K562 (cell line): ENCODE measurements at places on chromosomes 3 and 15. TPM values are rescaled to one million over a fixed set of nuclear protein-coding genes. Genes with fewer than 3 reads are reported as not detected.

The SPTBN5 gene
- 0.02 TPM in 1 of 2 replicates, not detected in the other for total RNA-seq

The TGM4 gene
- not detected in 2 replicates for total RNA-seq

GRCh38 chr3:102790747-102791325, 356.0 kb downstream of the ZPLD1 start:
- no peaks in the 10 kb centered on the region for H3K36me3 ChIP-seq
- no peak for DNase-seq
- H3K4me3 ChIP-seq, result no peak overlapping the region
- no peaks in the 10 kb centered on the region for H3K27me3 ChIP-seq

GRCh38 chr15:88623061-88623460, 1.9 kb downstream of the AEN start:
- no peak for DNase-seq
- peaks cover 14% of the 10 kb centered on the region; the same call in 2 of the 3 replicates for H3K4me1 ChIP-seq
- peak overlapping the region; percentile 68; the same call in 1 of the 2 replicates for H3K4me3 ChIP-seq

DNA sequence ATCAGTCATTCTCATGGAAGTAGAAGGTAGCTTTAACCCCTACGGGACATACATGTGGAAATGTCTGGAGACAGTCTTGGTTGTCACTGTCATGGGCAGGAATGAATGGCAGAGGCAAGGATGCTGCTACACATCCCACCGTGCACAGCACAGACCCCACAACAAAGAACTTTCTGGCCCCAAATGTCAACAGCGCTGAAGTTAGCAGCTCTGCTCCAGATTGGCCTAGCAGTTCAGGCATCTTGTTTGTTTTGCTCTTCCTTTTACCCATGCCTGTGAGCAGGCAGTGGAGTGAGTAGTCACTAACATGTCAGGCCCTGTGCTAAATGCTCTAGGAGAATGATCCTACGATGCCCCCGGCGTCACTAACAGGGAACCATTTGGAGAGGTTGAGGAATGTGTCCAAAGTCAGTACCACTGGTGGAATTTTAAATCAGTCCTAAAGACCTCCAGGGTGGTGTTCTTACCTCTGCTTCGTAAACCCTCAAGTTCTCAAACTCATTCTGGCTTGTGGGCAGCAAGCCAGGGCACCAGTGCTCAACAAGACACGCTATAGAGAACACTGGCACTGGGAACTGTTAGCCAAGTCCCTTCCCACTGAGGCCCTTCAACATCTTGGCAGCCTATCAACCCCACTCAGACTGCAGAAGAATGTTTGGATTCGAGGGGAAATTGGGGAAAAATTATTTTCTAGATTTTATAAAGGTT, 142.2 kb downstream of the FOXP1 start:
- H3K36me3 ChIP-seq, result no peaks in the 10 kb centered on the region
- H3K4me3 ChIP-seq, result no peak overlapping the region
- H3K4me1 ChIP-seq, result peaks cover 8% of the 10 kb centered on the region
- no peak overlapping the region for H3K27ac ChIP-seq
- no peaks in the 10 kb centered on the region for H3K27me3 ChIP-seq
- no peak for DNase-seq

DNA sequence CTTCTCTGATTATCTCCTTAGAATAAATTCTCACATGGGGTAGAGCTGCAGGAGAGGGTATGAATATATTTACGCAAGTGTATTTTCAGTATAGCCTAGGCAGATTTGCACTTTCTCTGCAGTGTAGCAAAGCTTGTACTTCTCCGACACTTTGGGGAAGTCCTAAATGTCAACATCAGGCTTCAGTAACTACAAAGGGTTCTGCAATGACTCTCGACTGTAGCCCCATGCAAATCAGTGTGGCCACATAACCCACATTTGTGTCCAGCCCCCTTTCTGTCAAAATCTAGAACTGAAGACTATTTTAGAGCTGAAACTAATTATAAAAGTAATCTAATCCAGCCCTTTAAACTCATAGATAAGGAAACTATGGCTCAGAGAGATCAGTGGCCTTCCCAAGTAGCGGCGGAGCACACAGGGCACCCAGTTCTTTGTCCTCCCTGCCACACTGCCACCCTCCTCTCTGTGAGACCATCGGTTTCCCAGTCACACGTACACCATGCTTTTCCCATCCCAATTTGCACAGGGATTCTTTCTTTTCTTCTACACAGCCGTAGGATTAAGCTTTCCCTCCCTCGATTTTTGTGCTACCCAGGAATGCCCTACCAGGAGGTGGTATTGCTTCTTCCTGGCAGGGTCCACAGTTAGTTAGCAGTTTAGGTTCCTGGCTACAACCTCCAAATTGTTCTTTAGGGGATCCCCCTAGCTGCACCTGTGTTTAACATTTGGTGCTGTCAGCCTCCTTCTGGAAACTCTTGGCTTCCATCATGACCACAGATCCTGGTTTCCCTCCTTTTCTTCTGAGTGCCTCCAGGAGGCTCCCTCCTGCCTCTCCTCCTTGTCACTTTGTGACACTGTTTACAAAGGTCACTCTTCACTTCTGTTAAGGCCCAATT, 22.9 kb downstream of the MRAS start:
- H3K36me3 ChIP-seq, result no peaks in the 10 kb centered on the region
- no peak overlapping the region for H3K27ac ChIP-seq
- DNase-seq, result no peak
- H3K4me1 ChIP-seq, result no peaks in the 10 kb centered on the region
- H3K27me3 ChIP-seq, result peaks cover 24% of the 10 kb centered on the region

DNA sequence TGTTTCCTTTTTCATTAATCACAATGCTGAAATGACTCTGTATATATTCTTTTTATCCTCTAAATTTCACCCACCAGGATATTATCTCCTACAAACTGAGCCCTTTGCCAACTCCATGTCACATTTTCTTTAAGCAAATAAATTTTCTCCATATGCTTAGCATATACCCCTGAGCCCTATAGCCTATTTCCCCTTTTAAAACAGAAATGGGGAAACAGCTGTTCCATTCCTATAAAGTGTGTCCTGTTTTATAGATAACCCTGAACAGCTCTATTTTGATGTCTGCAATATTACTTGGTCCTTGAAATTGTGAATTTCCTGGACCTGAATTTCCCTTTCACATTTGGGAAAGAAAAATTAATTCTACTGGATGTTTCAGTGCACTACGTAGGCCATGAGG, 15.6 kb upstream of the FILIP1L start:
- no peak overlapping the region for H3K4me3 ChIP-seq
- DNase-seq, result no peak
- no peaks in the 10 kb centered on the region for H3K4me1 ChIP-seq

- H3K4me1 ChIP-seq, result no peaks in the 10 kb centered on the region
- H3K27me3 ChIP-seq, result no peaks in the 10 kb centered on the region
- no peak overlapping the region for H3K27ac ChIP-seq
- peaks cover 99% of the 10 kb centered on the region for H3K36me3 ChIP-seq
Measured at GRCh38 chr15:75389791-75390382, 21.5 kb upstream of the MAN2C1 start.
